ENCODE measurements at places on chromosomes 3 and 15. TPM values are rescaled to one million over a fixed set of nuclear protein-coding genes. Genes with fewer than 3 reads are reported as not detected.

GRCh38 chr3:190361791-190362190, 26.2 kb upstream of the CLDN16 start:
- DNase-seq = no peak

GRCh38 chr3:100963041-100963440, 30.2 kb downstream of the ABI3BP start:
- DNase-seq = no peak

DNA sequence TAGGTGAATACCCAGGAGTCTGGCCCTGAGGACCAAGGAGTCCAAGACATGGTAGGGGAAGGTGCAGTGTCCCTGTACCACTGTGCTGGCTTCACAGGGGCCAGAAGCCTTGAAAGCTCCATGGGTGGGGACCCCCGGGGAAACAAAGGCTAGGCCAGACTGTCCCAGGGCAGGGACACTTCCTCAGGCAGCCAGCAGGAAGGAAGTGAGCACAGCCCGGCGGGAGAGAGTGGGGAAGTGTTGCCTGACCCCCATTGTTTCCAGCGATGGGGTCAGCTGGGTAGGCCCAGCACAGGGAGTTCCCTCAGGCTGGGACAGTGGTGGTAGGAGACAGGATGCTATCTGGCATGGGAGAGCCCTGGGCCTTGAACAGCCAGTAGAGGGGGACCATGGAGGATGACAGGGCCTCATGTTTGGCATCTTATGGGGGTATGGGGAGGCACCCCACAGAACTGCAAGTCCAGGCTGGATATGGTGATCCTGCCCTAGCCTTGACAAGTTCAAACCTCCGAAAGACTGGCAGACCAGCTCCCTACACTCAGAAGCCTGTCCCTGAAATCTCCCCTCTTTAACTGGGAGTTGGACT, 1.2 kb upstream of the HYAL2 start:
- DNase-seq = no peak

DNA sequence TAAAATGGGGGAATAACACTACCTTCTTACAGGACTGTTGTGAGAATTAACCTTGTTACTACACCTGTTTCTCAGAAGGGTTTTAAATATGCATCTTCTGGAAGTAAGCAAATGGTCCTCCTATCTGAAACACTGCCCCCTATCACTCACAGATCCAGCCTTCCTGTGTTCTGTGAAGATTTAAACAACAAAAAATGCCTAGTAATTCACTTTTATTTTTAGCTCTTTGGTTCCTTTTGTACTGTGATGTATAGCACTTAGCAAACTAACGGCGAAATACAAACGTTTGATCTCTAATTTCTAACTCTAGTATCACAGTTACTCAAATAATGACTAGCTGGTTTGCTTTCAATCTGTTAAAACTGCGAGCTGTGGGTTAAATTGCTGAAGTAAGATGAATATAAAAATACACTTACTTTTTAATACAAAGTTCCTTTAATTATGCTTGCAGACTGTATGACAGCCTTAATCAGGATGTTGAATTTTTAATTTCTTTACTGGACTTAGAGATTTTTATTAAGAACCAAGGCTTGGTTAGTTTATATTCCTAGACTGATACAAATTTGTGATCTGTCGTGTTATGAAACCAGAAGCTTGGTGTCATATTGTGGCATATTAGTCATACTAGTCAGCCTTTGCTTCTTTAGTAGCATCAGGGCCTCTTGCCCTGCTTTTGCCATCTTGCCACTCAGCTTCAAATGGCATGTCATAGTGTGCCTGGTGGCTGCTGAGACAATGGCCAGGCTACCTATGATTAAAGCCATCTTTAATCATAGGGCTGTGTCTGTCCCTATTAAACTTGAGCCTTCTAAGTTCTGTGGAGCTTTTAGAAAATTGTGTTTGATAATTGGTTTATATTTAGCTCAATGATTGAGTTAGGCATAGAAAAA, 9.2 kb downstream of the EIF3J start:
- DNase-seq = peak; percentile 43

- DNase-seq = no peak
Observed at GRCh38 chr3:126108676-126109050, 24.7 kb upstream of the SLC41A3 start.

DNA sequence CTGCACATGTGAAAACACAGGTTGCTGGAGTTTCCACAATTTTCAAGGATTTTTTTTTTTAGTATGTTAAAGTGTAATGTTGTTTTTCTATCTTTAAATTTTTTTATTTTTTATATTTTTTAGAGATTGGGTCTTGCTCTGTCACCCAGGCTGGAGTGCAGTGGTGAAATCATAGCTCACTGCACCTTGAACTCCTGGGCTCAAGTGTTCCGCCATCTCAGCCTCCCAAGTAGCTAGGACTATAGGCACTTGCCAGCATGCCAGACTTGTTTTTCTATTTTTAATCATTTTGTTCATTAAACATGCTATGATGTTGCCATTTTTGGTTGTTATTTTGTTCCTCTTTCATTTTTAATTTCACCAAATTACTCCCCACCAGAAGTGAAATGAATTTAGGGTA, 16.7 kb upstream of the THUMPD3 start:
- DNase-seq = no peak

DNA sequence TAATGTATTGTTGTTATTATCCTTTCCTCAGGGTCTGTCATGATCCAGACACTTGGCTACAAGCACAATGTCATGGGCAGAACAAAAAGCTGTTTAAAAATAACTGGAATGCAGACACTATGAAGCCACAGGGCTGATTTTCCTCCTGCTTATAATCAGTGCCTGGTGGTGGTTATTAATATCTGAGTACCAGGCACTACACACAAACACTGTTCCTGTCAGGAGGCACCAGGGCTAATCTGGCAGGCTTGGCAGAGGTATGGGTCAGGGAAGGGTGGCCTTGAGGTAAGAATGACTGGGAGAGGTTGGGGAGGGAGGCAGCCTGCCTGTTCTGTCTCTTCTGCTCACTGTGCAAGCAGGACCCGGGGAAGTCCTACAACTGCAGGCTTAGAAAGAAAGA, 67.2 kb downstream of the WDR76 start:
- DNase-seq = no peak

- no peak for DNase-seq
Observed at GRCh38 chr3:173936316-173936715, 538.8 kb downstream of the NLGN1 start.

DNA sequence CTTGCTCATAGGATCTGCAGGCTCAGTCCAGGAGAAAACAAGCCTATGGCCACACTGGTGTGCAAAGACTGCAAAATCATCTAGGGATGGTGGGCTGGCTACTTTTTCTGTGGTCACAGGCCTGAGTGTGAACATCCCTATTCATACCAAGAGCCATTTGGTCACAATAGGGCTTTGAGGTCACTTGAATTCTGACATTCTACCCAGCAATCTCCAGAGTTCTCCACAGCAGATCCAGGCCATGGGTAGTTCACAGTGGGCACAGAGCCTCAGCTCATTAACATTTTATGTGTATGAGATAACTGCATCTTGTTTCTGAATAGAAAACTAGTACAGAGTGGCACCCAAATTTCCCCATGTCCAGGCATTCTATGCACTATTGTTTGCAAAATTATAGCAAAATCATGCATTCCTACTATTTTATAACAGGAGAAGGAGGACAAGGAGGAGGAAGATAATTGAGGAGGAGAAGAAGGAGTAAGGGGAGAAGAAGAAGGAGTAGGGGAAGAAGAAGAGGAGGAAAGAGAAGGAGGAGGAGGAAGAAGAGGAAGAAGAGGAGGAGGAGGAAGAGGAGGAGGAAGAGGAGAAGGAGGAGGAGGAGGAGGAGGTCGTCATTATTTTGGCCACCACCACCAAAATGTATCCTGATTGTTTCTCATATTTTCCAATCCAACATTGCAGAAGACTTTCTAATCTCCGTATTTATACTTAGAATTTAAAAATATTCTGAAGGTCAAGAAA, 129.0 kb downstream of the SEMA6D start:
- DNase-seq = no peak

GRCh38 chr3:137335478-137335877, 377.7 kb downstream of the IL20RB start:
- DNase-seq = no peak

GRCh38 chr3:36814066-36814717, 49.8 kb upstream of the DCLK3 start:
- DNase-seq = no peak

GRCh38 chr3:36135863-36136262, 244.4 kb upstream of the STAC start:
- DNase-seq = no peak

- DNase-seq = no peak
Observed at GRCh38 chr3:134369231-134369741, 5.0 kb downstream of the AMOTL2 start.

- no peak for DNase-seq
Observed at GRCh38 chr3:182050932-182051331, 339.2 kb downstream of the SOX2 start.

DNA sequence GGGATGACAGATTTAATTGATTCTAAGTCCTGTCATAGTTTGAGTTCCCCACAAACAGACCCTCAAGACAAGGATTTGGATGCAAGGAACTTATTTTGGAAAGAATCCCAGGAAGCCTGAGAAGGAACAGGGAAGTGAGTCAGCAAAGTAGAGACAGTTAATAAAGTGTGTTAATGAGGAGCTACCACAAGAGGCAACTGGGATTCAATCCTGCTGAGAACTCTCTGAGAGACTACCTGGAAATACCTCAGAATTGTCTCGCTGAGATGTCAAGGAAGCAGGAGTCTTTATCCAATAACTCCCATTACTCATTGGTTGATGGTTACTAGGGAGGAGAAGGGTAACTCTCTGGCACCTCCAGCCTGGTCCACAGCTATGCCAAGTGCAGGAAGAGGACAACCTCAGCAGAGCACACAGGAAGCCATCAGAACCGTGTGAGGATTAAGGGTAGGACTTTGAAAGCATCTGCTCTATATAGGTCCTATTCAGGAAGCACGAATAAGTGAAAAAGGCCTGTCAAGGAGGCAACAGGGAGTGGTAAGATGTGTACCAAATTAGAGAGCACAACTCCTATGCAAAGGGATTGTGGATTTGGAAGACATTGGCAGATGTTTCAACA, 311.1 kb upstream of the KCNH8 start:
- DNase-seq = peak; percentile 11

GRCh38 chr3:63385629-63386028, 107.5 kb downstream of the SYNPR start:
- no peak for DNase-seq

- no peak for DNase-seq
Observed at GRCh38 chr3:65837604-65838003, 201.1 kb downstream of the MAGI1 start.

GRCh38 chr3:168570404-168571155, 474.9 kb upstream of the GOLIM4 start:
- DNase-seq = no peak

DNA sequence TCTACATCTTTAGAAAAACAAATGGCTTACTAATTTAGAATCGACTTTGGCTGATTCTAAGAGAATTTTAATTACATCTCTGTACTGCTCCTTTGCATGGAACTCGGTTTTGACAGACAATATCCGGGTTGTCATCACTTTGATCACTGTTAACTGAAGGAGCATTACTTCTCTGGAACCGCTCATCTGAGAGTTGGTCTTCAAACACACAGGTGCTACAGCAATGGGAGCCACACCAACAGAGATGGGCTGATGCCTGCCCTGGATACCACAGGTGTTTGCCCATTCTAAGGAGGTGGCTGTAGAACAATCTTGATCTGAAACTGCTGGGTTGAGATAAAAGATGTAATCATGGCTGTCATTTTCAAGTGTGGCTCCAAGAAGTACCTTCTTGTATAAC, 21.6 kb downstream of the LINS1 start:
- DNase-seq = no peak

- no peak for DNase-seq
Observed at GRCh38 chr15:23402140-23402539, 44.9 kb downstream of the GOLGA6L2 start.

- DNase-seq = no peak
Observed at GRCh38 chr3:16599694-16600093, 5.5 kb downstream of the DAZL start.

- no peak for DNase-seq
Observed at GRCh38 chr3:193210618-193211017, 30.4 kb upstream of the PLAAT1 start.

DNA sequence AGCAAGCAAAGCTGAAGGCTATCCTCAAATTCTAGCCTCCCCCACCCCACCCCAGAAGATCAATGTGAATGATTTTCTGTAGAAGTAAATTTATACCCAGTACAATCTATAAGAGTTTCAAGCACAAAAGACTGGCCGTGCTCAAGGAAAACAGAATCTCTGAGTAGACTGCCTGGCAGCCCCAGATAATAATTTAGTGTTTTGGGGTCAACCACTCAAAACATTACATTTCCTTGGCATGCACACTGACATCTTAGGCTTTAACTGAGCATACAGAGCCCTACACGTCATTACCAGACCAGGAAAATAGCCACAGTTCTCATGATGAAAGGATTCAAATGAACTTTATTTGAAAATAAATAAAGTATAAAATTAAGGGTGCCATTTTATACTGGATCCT, 376.5 kb downstream of the TBL1XR1 start:
- DNase-seq = no peak

DNA sequence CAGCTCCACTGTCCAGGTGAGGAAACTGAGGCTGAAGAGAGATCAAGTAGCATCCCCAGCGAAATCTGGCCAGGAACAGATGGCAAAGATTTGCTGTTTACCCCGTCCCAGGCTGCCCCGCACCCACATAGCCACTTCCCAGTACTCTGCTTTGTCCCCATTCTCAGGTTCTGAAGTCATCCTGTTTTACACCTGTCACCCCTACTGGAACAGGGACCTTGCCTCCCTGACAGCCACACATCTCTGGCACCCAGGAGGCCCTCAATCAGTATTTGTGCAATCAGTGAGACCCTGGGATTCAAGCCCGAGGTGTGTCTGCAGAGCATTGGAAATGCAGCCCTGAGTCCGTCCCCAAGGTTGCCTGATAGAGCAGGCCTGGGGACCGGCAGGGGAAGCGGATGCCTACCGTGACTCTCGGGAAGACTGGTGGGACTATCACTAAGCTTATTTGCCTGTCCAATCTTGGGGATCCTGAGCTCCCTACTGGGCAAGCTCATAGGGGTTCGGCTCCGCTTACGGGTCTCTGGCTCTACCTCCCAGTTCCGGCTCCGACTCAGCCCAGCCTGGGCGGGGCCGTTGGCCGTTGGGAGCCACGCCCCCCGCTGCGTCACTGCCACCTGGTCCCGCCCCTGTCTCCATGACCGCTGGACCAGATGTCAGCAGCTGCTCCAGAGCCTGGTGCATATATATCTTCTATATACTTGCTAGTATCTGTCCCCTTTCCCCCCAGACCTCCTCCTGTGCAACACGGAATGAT, 17.5 kb upstream of the FANCD2 start:
- peak; percentile 86 for DNase-seq

- no peak for DNase-seq
Observed at GRCh38 chr3:67030785-67031740, 33.0 kb downstream of the KBTBD8 start.

Gene TPRG1
- 1.2 TPM for total RNA-seq

Gene SUSD5
- total RNA-seq = not detected

Gene KNL1
- 33.8 TPM for total RNA-seq

Gene CASR
- not detected for total RNA-seq

Gene PPP1R14D
- total RNA-seq = 0.33 TPM

Gene GRIP2
- total RNA-seq = 0.36 TPM

Gene CAMP
- total RNA-seq = not detected

Gene MOBP
- not detected for total RNA-seq

Gene MYO5C
- 16.7 TPM for total RNA-seq

Gene NEIL1
- total RNA-seq = 4.1 TPM

All from PC-3 (cell line).